ENCODE measurements at places on chromosomes 6 and 20.

DNA sequence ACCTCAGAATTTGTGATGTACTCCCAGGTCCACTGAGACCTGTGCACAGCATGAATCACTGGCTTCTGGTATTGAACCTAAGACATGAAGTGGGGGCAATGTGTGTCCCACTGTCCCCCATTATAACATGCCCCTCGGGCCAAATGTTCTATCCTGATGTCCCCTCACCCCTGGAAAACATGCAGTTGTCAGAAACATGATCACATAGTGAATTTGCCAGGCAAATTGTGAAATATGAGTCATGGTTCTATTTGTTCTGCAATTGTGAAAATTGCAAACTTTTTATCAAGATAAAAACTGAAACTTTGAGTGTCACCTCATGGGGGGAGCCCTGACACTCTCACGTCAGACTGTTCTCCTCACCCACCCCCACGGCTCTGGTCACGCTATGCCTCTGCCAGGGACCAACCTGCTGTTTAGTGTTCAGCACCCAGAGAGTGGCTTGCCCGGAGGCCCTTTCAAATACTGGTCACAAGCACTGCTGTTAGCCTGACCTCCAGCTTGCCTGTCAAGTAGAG, 305.3 kb downstream of the CLIC5 start:
- DNase-seq, result no peak

DNA sequence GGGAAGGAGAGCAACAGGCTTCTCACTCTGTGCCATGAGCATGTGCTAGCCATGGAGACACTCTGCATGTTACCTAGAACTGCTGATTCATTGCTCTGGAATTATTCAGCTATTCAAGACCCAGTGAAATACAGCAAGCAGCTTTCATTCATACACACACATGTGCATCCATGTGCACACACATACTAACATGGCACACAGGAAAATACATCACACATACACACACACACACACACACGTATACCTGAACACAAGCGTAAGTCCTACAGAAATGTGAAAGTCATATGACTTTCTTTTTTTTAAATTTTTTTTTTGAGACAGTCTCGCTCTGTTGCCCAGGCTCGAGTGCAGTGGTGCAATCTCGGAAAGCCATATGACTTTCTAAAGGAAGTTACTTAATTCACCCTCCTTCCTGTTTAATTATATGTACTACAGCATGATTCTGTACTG, 108.2 kb upstream of the NFATC2 start:
- no peak for DNase-seq

- no peak for DNase-seq
Observed at GRCh38 chr6:143400258-143401067, 50.0 kb downstream of the ADAT2 start.

DNA sequence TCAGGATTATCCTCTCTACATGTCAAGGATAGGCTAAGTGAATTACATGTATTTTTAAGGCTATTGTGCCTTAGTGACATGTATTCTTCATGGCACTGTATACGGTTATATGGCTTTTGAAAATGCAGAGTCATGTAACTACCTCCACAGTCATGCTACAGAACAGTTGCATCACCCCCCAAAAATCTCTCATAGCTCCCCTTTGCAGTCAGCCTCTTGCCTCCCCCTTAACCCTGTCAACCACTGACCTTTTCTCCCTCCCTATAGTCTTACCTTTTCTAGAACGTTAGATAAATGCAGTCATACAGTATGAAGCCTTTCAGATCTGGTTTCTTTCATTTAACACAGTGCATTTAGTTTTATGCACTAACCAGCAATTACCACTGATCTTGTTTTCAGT, 10.3 kb upstream of the RNF24 start:
- DNase-seq, result no peak

GRCh38 chr20:59485576-59486454, 118.5 kb upstream of the PHACTR3 start:
- DNase-seq, result no peak

- no peak for DNase-seq
Observed at GRCh38 chr6:100701728-100702127, 179.4 kb downstream of the ASCC3 start.

DNA sequence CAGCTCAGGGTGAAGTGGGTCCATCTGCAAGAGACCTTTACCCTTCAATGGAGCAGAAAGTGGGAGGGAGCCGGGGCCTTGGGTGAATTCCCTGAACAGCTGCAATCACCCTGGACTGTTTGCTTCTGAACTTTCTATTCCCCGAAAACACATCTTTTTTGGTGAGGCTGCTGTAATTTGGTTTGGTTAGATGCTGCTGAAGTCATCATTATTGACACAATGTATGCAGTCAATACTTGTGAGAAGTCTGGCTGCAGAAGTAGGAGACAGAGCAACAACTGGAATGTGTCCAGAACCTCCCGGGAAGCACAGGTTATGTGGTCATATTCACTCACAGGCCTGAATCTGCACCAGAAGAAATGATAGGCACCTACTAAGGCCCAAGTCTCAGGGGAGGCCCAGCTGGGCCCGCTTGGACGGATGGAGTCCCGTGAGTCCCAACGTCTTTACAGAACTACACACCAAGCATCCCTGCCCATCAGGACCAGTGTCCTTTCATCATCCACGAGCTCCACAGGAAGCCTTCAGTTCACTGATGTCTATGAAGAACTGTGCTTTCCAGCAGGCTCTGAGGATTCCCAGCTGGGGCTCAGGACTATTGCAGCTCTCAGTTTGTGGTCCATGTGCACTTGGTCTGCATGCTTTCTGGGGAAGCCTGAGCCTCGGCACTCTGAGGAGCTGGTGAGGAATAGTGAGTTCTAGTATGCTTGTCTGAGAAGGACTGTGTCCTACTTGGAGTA, 177.6 kb downstream of the THBS2 start:
- no peak for DNase-seq

DNA sequence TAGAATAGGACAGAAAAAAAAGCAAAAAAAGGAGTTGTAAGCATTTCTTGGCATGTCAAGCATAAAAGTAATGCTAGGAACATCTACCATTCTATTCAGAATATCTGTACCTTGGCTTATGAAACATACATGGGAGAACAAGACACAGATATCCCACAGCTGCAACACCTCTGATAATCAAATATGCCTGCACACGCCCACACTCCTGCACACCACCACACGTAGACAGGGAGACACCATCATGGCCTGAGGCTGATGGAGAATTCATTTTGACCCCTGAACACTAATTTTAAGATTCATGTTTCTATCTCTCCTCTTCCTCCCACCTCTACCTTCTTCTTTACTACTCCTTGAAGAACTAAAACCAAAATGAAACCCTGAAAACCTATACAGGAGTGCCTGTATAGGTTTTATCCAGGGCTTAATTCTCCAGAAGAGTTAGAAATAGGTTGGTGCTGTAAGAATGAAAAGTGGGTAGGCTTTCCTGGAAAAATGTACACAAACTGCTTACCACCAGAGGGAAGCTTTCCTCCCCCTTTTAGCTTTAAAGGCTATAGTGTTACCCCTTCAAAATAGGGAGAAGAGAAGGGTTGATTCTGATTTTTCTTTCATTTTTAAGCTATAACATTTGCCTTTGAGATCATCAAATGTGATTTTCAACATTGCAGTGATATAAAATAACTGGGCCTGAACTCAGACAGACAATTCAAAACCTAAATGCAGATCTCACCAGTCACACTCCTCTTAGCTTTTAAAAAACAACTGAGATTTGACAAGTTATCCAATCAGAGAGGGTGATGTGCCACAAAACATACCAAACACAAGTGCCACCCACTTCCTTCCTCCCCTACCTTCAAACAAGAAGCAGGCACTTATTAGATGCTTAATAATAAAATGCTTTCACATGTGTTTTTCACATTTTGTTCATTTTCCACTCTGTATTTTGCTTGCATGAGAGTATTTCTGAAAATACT, 57.9 kb downstream of the ELOVL5 start:
- no peak for DNase-seq

DNA sequence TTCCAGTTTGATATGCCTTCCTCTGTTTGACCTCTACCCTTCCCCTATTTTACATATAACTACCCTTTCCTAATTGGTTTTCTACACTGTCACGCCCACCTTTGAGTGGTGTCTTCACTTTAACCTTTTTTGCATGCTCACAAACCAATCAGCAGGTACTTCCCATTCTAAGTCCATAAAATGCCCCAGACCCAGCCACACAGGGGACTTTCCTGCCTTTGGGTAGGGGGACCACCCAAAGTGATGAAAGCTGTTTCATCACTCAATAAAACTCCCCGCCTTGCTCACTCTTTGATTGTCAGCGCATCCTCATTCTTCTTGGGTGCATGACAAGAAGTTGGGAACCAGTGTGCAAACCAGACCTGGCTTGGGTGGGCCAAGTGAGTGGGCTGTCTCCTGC, 20.5 kb upstream of the SNRPC start:
- no peak for DNase-seq

- DNase-seq, result no peak
Observed at GRCh38 chr6:3805448-3806123, 43.6 kb upstream of the FAM50B start.

- no peak for DNase-seq
Observed at GRCh38 chr6:43478008-43478372, 620 bp downstream of the TJAP1 start.

- no peak for DNase-seq
Observed at GRCh38 chr20:59010995-59011873, 4.2 kb upstream of the CTSZ start.

DNA sequence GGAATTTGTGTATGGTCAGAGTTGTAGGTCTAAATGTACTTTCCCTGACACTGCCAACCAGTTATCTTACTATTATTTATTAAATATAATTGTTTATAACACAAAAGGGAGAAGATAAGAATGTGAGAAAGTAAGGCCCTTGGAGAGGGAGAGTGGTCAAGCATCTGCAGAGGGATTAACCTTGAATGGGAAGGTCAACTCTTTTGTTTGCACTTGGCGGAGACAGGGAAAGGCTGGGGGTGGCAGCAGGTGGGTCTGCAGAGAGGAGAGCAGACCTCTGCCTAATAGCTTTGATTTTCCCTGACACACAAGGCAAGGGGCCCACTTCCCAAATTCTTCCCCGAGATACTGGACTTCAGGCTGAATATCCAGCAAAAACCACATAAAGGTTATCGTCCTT, 4.2 kb downstream of the LRP11 start:
- no peak for DNase-seq

- DNase-seq, result no peak
Observed at GRCh38 chr6:32132110-32132509, 2.0 kb upstream of the FKBPL start.

DNA sequence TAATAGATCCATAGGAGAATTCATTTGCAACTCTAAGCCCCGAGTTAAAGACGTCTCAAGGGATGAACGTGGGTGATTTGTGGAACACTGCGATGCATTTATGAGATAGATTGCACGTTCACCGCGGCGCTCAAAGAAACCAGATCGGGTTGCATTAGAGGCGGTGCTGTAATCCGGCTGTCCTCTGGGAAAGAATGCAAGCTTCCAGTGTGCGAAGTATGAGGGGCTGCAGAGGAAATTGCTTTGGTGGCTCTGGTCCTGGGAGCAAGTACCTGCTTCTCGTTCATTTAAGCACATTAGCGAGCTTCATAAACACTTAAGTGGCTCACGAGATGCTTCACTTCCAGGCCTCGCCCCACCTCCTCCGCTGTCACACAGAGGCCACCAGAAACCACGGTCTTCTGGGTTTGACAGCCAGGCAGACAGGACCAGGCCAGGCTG, 182.3 kb downstream of the CDH4 start:
- no peak for DNase-seq

GRCh38 chr6:20979076-20979475, 444.8 kb downstream of the CDKAL1 start:
- no peak for DNase-seq

GRCh38 chr6:166504100-166504499, 82.4 kb downstream of the RAMACL start:
- DNase-seq, result no peak

- DNase-seq, result no peak
Observed at GRCh38 chr6:149024361-149024760, 277.5 kb downstream of the UST start.
